ENCODE measurements at places on chromosomes 7 and 10.

GRCh38 chr10:80518807-80519360 is 18.8 kb upstream of the SH2D4B start:
- no peak for DNase-seq

DNA sequence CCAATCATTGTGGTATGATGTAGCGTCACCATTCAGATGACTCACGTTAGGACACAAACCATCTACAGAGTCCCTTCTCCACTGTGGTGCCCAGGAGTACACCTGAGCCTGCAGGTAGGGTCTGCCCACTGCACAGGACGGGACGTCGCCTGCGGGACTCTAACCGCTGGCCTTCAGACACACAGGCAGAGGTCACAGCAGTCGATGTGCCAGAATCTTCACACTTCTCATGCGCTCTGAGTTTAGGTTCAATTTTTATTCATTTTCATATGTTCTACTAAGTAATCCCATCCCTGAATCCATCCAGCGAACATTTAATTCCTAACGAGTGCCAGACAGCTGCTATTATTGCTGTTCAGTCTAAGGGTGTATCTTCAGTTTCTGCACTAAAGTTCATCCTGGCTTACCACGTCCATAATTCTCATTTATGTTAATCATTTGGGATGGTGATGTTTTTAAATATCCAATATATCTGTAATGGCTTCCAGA is 73.3 kb downstream of the CXCL12 start:
- no peak for DNase-seq

DNA sequence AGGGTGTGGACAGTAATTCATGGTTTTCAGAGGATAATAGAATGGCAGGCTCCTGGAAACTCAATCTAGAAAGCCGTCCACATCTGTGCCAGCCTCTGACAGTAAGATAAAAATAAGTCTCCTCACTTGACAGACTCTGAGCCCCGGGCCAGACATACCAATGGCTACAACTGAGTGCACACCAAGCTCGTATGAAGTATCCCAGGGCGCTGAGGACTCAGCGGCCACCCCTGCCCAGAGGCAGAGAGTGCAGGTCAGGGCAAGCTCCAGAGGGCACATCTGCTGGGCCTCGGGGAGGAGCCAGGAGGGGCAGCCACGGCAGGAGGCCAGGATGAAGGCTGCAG is 262.8 kb upstream of the TCERG1L start:
- no peak for DNase-seq

- DNase-seq = no peak
Observed at GRCh38 chr7:86252406-86252805, 391.3 kb upstream of the GRM3 start.

GRCh38 chr10:106487726-106488125 is 676.8 kb downstream of the SORCS1 start:
- no peak for DNase-seq

GRCh38 chr10:64855941-64856340 is 1334.7 kb downstream of the REEP3 start:
- DNase-seq = no peak

All from activated naive CD4-positive, alpha-beta T cell (primary cell).